ENCODE measurements at places on chromosomes 12 and 14. TPM values are rescaled to one million over a fixed set of nuclear protein-coding genes. Genes with fewer than 3 reads are reported as not detected.

The KRT75 gene
- total RNA-seq: not detected

The ACSS3 gene
- 10.1 TPM for total RNA-seq

The PCED1B gene
- total RNA-seq: 0.73 TPM

The CBLN3 gene
- not detected for total RNA-seq

The CLEC2A gene
- total RNA-seq: not detected

DNA sequence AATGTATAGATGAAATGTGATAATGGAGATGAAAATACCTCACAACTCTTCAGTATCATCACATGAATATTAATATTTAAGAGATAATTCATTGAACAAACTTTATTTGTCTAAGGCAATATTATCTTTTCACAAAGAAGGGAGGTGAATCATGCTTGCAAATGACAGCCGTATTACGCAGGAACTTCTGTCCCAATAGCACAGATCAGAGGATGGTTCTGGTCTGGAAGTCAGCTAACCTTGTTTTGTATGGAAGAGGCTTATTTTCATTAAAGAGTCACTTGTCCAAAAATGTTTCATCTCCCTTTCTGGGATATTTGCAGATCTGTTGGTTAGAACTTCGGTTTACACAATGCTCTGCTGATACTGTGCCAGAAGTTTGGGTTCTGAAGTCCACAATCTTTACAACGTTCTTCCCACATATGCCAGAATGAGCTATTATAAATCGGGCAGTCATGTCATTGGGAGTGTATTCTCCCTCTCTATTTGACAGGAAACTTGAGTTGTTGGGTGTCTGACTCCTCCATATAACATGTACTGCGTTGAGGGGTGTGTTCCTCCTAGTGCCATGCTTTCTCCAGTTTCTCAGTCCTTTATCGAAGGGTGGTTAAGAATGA lies 29.8 kb downstream of the YY1 start:
- no peak for DNase-seq

DNA sequence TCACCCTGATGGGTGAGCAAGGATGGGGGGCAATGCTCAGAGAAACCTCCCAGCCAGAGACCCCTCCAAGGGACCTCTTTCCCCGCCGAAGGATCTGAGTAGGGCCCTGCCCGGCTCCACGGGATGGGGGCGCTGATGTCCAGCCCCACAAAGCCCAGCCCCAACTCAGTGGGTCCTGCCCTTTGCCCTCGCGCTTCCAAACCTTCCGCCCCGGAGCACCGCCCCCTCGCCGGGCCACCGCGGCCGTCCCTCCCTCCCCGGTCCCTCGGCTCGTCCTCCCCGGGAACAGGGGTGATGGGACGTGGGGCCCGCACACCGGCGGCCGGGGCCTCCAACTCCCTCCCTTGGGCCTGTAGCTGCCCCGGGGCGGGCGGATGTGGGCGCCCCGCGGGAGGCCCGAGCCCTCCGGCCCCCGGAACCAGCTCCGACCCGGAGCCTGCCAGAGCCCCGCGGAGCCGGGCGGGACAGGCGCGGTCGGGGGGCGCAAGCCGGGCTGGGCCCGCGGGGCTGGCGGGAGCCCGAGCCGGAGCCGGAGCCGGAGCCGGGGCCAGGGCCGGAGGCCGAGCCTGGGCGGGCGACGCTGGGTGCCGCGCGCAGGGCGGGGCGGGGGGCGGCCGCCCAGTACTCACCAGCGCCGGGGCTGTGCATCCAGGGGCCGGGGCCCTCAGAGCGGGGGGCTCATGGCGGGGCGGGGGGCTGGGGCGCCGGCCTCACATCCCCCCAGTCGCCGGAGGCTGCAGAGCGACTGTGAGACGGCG lies 386 bp downstream of the HDAC7 start:
- peak; percentile 84 for DNase-seq

DNA sequence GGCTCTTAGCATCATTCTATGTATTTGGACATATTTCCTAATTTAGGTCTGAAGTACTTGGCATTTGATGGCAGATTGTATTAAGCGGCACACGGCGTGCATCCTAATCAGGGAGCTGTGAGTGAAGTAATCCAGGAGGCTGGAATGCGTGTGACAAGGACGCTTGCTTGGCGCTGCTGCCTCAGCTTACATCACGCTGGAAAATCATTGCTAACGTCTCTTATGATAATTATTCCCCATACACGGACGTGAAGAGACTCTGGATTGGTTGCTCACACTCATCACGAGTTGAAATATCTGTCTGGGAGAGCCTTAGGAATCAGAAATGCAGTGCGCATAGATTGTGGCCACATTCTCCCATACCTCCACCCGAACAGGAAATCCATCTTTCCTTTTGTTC lies 85.3 kb downstream of the FBXW8 start:
- DNase-seq: no peak

DNA sequence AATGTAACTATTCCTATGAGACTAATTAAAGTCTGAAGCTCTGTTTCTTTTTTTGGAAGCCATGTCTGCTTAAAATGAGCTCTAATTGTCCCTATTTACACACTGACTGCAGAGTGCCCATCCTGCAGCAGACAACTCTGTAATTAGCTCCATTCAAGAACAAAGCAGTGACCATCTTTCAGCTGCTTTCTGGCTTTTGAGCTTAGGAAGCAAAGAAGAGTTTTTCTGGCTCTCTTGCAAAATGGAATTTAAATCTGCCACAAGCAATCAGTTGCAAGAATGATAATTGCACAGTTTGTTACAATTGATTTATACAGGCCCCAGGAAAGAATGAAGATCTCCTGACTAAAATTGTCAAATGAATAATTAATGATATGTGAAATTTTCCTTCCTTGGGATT lies 83.4 kb downstream of the GAS2L3 start:
- no peak for DNase-seq

- DNase-seq: no peak
Observed at GRCh38 chr12:111407377-111408115, 1.8 kb downstream of the SH2B3 start.

DNA sequence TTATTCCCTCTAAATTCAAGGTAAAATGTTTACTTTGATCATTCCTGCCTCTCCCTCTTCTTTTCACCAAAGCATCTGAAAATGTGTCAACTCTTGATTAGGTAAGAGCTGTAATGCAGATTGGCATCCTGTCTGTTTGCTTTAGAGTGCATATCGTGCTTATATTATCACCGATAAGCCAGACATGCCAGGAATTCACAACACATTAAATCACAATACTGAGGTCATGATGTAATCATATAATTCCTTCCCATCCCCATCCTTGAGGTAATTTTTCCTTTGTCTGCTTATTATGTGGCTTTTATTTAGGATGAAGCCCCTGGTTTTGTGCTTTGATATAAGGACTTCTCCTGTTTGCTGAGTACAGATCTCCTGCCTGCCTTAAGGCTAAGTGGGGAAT lies 10.2 kb downstream of the DDX47 start:
- no peak for DNase-seq

GRCh38 chr14:99155173-99156089 lies 116.6 kb downstream of the BCL11B start:
- DNase-seq: no peak

- DNase-seq: no peak
Observed at GRCh38 chr12:10293151-10293550, 14.5 kb upstream of the KLRD1 start.

- no peak for DNase-seq
Observed at GRCh38 chr14:95313190-95313589, 6.5 kb downstream of the CLMN start.

GRCh38 chr14:74346341-74346740 lies 1.9 kb upstream of the VRTN start:
- no peak for DNase-seq

GRCh38 chr14:39547845-39548244 lies 115.6 kb upstream of the FBXO33 start:
- no peak for DNase-seq

GRCh38 chr12:27005495-27005894 lies 8.7 kb downstream of the TM7SF3 start:
- DNase-seq: no peak

DNA sequence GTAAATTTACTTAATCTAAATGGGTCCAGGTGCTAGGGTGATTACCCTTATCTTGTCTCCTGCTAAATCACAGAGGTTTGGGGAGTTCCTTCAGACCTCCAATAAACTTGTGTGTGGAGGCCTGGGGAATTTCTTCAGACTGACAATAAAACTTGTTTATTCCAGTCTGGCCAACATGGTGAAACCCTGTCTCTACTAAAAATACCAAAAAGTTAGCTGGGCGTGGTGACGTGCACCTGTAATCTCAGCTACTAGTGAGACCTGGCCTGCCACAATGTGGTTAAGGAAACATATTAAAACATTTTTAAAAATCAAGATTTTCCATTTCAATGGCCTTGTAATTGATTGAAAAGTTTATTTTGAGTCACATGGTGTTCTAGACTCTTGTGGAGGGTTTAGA lies 126.9 kb upstream of the FGD4 start:
- DNase-seq: no peak
